Stimulated activated CD8-positive, alpha-beta memory T cell treated with anti-CD3 and anti-CD28 coated beads, Interleukin-4, amount 100 ng/mL, for 1 hour (primary cell): ENCODE measurements at places on chromosomes 11 and 22.

DNA sequence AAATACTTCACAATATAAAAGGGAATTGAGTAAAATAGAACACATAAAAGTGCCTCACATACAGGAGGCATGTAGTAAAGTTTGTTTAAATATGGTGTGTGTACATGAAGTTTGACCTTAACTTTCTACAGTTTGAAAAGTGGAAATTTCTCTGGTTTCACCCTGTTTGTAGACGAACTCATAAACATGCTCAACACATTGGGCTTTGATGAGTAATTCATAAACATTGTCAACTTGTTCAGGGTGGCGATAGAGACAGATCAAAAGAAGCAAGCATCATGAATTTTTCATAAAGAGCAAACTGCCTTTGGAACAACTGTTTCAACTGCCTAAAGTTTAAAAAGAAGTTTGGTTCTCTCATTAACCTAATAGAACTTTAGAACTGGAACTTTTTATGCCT is 9.1 kb downstream of the SLN start:
- DNase-seq = no peak

- no peak for DNase-seq
Observed at GRCh38 chr11:86755146-86755545, 45.2 kb upstream of the PRSS23 start.

DNA sequence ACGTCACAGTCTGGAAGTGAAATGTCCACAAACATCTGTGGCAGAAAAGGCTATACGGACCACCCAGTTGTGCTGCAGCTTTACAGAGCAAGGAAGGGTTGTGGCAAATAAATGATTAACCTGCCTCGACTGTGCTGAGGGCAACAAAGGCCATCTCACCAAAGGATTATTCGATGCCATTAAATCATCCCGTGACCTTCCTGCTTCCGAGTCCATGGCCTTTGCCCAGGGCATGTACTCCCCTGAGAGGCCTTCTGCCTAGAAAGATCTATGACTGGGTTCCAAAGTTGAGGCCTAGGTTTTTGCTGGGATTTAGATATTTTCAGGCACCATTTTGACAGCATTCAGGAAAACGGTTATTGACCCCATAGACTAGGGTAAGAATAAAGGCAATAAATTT is 9.2 kb downstream of the CDPF1 start:
- DNase-seq = no peak

DNA sequence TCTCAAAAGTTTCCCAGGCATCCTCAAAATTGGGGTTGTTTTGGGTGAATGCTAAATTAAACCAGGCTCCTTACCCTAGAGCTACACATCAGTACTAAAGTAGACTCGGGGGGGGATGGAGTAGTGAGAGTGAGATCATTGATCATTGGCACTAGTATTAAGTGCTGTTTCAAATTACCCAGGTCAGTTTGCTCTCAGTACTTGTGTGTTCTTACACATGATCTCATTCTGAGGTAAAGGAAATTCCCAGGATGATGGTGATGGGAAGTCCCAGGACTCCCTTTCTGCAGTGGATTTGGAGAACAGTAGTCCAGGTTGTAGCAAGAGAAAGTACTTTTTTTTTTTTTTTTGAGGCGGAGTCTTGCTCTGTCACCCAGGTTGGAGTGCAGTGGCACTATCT is 12.5 kb downstream of the RBM4 start:
- DNase-seq = no peak

GRCh38 chr11:92295175-92296137 is 70.8 kb downstream of the FAT3 start:
- DNase-seq = no peak

- no peak for DNase-seq
Observed at GRCh38 chr11:66268952-66269905, 790 bp downstream of the RAB1B start.

GRCh38 chr11:99683933-99684332 is 663.2 kb downstream of the CNTN5 start:
- no peak for DNase-seq

GRCh38 chr22:47380692-47381091 is 618.2 kb downstream of the TBC1D22A start:
- DNase-seq = no peak

GRCh38 chr11:7019500-7020182 is 505 bp downstream of the ZNF214 start:
- no peak for DNase-seq

DNA sequence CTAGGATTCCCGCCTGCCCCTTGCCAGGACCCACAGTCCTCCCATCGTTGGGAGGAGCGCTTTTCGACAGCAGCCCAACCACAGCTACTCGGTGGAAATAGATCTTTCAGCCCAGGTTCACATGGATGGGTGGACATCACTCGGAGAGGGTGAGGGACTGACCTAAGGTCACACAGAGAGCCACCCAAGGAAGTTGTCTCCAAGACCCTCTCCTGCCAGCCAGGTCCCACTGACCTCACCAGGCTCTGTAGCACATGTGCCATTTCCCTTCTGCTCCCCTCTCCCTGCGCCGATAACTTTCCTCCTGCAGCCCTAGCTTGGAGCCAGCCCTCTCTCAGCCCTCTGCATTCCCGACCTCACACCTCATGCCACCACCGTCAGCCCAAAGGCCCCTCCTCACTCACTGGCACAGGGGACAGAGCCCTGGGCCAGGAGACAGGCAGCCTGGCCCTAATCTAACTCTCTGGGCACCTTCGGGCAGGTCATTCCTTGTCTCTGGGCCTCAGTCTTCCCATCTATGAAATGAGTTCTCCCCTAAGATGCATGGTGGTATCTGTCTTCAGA is 4.7 kb downstream of the KCNJ4 start:
- DNase-seq = no peak

- DNase-seq = no peak
Observed at GRCh38 chr11:25065746-25066145, 568.9 kb downstream of the LUZP2 start.

DNA sequence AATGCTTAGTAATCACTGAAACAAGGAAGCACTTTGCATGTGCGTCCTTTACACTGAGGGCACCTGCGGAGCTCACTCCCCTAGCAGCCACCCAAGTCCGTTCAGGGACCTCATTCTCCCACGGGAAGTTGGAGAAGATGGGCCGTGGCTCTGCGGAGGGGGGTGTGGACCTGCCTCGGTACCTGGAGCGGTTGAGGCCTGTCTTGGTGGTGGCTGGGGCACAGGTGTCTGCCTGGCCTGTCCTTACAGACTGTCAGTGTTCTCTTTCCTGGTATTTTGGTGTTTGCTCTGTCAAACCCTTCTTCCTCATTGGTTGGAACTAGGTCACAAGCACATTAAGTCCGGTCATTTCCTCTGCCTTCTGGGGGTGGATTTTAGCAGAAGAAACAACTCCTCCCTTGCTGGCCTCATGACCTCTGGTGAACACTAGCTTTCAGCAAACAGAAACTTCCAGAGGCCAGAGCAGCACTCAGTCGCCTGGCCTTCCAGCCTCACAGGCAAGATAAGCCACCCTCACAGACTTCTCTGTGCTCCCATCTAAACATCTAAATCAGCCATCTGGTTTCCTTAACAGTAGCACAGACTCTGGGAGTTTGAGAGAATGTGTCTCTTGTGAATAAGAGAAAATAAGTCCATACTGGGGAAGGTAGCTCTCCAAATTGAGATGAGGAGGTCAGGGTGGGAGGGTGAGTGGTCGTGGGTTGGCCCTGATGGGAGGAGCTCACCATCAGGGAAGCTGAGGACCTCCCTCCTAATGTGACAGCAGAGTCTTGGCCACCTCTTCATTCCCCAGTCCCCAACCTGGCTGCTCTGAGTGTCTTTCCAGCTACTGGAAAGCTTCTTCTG is 8.6 kb downstream of the SNAP29 start:
- DNase-seq = no peak

DNA sequence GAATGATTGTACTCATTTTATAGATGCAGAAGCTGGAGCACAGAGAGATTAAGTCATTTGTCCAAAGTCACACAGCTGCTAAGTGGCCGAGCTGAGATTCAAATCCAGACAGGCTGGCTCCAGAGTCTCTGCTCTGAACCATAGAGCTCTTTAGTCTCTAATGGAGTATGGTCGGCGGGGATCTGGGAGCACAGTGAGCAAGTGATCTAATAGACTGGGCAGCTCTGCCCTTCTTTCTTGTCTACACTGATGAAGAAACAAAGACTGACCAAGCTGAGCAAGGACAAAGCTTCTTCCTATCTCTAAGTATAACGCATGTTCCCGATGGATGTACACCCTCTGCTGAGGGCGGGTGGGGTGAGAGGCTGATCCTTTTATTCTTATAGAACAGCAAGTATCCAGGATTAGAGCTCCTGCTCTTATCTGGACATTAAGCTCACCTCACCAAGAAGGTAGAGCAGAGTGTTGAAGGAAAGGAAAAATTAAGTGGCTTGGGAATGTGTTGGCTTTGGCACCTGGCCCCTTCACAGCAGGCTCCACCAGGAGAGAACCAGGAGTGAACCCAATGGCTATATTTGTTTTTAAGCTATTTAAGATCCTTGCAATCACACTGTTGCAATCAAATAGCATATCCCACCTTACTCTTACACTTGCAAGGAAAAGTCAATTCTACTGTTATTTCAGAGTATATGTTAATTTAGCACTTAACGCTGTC is 68.7 kb downstream of the ETS1 start:
- DNase-seq = no peak

GRCh38 chr11:2760196-2760871 is 60.5 kb upstream of the KCNQ1OT1 start:
- no peak for DNase-seq

DNA sequence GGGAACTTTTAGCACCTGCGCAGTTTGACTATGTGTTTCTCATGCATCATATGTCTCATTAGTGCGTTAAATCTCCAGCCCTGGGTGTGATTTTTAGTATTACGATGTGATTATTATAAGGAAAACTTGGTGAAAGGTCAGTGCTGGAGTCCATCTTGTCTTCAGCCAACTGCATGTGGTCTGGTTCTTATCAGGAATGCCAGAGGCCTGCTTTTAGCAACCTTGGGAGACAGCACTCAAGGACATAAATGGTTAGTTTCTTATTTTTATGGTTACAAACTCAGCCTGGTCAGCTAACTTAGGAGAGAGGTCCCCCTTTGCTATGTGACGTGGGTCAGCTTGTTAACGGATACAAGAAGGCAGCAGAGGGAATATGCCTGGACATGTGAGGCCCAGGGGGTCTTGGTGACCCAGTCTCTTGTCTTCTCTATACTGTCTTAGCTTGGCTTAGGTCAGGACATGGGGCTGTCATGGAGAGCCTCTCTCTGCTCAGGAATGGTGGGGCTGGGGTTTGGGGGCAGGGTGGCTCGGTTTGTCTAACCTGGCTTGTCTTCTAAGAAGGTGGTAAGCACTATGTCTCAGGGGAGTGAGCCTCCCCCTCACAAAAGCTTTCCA is 21.5 kb downstream of the KCTD21 start:
- DNase-seq = no peak

DNA sequence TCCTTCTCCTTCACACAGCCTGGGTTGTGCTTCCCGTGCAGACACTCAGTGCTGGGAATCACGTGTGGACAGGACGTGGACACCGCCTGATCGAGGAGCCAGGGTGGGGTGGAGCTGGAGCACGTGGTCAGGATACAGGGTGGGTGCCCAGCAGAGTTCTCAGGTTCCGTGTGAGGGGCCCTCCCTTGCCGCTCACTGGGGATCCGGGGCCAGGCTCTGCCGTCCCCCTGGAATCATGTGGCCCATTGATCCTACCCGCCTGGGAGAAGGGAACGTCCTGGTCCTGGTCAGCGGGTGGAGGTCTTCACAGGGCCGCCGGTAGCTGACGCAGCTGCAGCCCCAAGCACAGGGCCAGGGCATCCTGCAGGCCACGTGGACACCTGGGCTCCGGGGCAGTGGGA is 397.7 kb downstream of the TBC1D22A start:
- no peak for DNase-seq

DNA sequence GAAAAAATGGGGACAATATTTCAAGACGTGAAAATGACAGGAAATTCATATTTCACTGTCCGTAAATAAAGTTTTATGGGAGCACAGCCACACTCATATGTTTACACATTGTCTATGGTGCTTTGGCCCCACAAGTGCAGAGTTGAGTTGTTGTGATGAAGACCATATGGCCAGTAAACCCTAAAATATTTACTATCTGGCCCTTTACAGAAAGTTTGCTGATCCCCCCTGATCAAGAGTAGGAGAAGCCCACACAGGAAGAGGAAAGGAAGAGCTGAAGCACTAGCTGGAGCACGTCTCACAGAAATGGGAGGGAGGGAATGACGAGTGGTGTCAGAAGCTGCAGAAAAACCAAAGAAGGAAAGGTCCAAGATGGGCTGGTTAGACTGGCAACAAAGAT is 78.8 kb downstream of the TNRC6B start:
- DNase-seq = no peak

- no peak for DNase-seq
Observed at GRCh38 chr11:120523196-120523595, 11.6 kb downstream of the GRIK4 start.

- no peak for DNase-seq
Observed at GRCh38 chr11:298406-299065, 790 bp downstream of the IFITM5 start.

DNA sequence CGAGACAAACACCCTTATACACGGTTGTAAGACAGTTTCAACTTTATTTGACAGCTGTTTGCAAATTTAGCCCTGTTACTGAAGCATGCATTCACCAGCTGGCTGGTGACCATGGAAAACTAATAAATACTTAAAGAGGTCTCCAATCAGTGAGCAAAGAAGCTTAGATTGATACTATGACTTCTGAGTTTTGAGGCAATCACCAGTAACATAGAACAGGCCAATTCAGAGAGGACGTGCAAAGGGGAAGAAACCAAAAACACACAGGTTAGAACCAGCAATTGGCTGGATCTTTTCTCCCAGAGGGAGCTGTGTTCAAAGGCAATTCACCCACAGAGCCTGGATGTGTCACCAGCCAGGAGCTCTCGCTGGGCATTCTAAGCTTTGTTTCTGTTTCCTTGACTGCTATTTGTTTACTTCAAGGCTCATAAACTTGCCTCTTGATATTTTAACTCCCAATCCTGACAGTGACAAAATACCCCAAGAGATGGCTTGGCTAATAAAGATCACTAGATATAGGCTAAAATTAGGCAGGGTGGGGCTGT is 113.6 kb upstream of the MTMR2 start:
- no peak for DNase-seq

DNA sequence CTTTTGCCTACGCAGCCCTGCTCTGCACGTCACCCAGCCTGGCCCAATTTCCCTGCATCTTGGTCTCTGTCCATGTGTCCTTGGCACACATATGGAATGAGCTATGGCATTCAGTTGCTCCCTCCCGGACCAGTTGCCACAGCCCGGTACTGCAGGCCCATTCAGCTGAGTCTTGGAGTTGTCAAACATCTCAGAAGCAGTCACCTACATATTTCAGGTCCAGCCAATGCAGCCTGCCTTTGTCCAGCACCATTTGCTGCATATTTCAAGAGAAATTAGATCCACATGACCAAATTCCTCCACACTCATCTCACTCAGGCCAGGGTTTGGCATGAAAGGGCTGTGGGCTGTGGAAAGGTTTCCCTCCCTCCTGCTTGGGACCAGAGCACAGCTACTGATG is 76.8 kb downstream of the MN1 start:
- DNase-seq = no peak

DNA sequence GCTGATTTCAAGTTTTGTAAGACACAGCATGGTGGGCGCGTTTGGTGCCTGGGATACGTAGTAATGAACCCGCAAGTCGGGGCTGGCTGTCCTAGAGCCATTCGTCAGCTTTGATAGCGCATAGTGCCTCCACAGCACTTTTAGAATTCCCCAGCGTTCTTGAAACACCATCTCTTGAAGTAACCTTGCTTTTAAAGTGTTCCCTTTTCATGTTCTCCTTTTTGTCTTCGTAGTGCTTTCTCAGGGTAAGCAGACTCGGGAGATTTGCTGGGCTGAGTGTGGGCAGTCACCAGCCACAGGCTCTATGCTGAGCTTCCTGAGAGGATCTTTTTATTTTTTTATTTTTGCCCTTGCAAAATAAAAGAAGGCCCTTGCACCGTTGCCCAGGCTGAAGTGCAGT is 39.6 kb upstream of the CTTN start:
- DNase-seq = no peak
